ENCODE measurements at places on chromosomes 7 and 10.

GRCh38 chr10:72615970-72616369, 9.9 kb downstream of the MICU1 start:
- DNase-seq, result no peak

GRCh38 chr7:27192546-27193334, 7.2 kb downstream of the HOXA13 start:
- no peak for DNase-seq

DNA sequence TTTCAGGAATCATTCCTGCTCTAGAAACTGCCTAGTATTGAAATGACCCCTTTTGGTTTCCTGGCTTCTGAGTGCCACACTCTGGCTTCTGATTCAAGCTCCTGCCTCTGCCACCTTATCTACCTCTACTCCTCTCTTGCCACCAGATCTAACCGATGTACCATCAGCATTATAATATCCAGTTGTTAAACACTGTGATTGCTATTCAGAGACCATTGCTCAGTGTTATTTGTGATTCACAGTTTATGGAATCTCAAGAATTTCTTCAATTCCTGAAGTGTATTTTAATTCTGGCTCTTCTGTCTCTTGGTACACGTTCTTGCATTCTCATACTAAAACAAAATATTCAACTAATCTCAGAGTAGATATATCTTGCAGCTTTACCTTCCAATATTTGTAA, 88.7 kb downstream of the DYNC1I1 start:
- no peak for DNase-seq

DNA sequence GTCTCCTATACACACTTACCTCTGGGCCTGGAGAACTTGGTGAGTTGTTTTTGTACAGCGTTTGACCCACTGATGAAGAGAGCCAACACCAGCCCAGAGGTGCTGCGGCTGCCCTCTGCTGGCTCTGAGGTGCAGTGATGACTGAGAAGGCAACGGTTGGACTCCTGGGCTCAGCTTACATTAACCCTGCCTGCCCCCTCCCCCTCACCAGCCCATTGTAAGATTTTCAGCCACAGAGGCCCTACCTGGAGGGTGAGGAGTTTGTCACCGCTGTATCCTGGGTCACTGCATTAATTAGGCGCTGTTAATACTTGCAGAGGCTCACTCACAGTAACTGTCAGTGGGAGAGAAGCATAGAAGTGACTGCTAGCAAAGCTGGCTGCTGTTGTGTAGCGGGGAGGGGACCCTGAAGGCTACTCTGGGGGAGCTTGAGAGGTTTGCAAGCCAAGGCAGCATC, 19.0 kb upstream of the ANKRD2 start:
- DNase-seq, result peak; percentile 19

DNA sequence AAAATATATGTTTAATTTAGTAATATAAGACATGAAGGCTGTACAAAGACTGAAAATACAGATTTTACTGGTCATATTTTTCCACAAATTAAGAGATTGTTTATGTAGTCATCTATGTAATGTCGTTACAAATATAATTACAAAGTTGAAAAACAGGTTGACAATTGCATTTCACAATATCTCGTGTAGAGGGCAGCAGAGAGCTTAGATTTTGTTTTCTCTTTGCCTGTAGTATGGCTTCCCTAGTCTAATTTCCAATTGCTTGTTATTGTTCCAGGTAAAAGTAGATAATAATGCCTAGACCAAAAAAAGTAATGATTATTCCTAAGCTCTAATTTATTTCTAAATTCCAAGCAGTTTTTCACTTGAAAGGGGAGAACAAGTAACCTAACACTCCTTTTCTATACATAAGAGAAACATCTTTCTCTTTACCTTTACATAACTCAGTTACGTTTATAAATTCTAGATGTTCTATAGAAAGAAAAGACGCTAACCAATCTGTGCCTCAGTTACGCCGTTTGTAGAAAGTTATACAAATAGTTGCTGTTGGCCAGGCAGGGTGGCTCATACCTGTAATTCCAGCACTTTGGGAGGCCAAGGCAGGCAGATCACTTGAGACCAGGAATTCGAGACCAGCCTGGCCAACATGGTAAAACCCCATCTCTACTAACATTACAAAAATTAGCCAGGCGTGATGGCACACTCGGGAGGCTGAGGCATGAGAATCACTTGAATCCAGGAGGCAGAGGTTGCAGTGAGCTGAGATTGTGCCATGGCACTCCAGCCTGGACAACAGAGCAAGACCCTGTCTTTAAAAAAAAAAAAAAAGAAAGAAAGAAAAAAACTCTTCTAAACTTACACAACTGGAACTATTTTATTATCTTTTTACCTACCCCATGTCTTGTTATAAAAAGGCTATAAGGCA, 30.0 kb downstream of the NET1 start:
- no peak for DNase-seq

DNA sequence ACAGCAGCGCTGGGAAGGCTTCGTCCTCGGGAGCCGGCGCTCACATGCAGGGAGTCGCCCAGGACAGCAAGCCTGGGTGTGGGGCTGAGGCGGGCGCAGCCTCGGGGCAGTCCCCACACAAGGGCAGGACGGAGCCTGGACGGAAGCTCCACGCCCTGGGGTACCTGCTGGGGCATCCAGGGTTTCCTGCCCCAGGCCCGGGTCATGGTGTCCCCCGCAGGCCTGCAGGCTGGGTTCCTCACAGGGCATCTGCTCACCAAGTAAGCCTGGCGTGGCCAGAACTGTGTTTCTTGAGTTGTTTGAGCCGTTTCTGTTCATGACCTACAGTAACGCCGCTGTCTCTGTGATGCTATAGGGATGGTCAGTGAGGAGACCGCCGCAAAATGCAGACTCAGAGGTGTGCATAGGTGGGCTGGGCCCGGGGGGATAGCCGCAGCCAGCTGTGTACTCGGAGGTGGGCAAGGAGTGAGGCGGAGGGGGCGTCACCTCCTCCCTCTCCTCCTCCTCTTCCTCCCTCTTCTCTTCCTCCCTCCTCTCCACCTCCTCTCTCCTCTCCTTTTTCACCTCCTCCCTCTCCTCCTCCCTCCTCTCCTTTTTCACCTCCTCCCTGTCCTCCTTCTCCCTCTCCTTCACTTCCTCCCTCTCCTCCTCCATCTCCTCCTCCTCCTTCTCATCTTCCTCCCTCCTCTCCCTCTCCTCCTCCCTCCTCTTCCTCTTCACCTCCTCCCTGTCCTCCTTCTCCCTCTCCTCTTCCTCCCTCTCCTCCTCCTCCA, 438.9 kb downstream of the DNAJB6 start:
- no peak for DNase-seq

DNA sequence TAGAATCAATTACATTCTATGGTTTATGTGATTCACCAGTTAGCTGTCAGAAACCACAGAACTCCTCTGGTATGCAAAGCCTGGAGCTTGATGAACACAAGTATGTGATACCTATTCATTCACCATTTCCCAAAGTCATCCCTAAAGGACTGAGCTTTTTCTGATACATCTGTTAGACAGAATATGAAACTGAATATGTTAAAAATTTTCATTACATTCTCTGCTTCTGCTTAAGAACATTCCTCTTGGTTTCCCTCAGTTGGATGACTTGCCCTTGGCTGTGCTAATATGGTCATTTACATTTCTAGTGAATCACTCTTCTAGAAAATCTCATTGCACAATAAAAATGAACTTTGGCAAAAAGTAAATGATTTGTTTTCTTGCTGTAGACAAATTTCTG, 10.8 kb upstream of the PON1 start:
- DNase-seq, result no peak

DNA sequence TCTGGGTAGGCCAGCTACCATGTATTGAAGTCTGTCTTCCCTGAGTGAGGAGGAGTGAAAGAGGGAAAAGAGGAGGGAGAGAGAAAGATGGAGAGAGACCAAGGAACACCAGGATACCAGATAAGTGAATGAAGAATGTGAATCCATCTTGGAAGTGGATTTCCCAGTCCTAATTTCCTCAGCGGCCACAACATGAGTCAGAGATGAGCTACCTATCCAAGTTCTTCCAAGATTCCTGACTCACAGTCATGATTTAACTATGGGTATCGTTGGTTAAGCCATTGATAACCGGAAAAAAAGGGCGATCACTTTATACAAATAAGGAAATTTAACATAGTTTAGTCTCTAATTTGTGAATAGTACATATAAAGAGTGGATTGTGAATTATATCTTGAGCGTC, 561.8 kb downstream of the ATRNL1 start:
- no peak for DNase-seq
